GM23248 (cell line): ENCODE measurements at places on chromosomes 2 and 18. TPM values are rescaled to one million over a fixed set of nuclear protein-coding genes. Genes with fewer than 3 reads are reported as not detected.
A peak's percentile ranks its signal among the peaks of the same experiment; 100 is the strongest.

DNA sequence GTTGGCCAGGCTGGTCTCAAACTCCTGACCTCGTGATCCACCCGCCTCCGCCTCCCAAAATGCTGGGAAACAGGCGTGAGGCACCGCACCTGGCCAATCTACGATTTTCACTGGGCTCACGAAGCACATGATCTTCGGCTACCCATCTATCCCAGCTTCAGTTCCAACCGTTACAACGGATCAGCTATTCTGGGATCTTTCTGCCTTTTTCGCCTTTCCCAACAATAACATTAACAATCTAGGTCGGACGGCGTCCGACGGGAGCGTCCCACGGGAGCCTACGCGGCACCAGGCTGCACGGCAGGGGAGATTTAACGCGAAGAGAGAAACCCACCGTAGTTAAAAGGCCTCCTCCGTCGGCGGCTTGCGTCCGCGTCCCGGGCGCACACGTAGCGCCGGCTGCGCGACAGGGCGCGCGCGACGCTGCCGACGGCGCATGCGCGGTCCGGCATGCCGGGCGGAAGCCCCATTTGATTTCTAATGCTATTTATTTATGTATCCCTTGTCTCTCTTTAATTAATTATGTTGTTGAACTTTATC is at the start of gene MSL3B:
TSS of gene MSL3B (minus strand) at position 394 of the 540 bp plus-strand sequence.
- peak; percentile 79 for DNase-seq

The ZNF892 gene
- total RNA-seq = 1.9 and 3.0 TPM in 2 replicates

- no peak for DNase-seq
Observed at GRCh38 chr18:21451851-21452250, 148.7 kb downstream of the ESCO1 start.

DNA sequence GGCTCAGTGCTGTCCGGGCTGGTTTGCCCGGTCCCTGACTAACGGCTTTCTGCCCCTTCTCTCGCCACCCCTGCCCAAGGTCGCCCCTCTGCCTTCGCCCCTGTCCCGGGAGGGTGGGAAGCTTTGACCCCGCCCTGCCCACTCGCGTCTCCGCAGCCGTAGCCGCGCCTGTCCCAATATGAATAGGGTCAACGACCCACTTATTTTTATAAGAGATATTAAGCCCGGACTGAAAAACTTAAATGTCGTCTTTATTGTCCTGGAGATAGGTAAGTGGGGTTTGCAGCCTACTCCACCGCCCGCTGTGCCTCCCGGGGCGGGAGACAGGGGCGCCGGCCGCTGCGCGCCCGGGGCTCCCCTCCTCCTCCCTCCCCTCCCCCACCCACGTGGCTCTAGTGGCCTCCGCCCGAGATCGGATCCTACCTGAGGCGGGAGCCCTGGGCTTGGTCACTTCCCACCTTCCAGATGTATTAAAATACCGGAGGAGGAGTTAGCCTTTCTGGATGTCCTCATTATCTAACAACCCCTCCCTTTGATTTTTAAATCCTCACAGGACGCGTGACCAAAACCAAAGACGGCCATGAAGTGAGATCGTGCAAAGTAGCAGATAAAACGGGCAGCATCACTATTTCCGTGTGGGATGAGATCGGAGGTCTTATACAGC is 633 bp downstream of the NABP1 start:
- peak; percentile 56 for DNase-seq

DNA sequence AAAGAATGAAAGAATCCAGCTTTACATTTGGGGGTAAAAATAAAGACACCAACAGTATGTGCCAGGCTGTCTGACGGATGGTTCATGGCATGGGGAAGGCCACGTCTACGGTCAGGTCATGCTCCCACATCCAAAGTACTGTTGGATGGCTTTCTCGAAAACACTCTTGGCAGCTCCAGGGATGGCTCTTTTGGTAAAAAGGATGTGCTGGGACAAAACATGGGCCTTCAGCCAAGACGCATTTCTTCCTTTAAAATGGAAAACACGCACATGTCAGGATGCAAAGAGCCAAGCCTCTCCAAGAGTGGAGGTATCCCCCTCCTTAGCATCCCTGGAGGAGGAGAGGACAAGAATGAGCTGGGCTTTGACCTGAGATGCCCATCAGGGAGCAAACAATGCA is 376.5 kb upstream of the KLHL29 start:
- no peak for DNase-seq

DNA sequence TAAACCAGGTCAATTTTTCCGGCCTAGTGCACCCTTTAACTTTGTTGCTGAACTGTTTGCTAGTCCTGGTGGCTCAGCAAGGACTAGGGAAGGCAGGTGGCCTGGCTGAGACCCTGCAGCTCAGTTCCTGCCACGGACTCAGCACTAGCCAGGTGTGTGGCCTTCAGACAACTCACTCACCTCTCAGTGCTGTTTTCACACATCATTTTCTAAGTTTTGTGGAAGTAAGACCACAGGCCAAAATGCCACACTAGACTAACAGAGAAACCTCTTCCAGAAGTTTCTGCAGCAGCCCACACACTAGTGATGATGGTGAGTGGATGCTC is 65.9 kb upstream of the SLC1A4 start:
- no peak for DNase-seq

- peak; percentile 39 for DNase-seq
Observed at GRCh38 chr2:205197468-205198139, 484.7 kb upstream of the NRP2 start.

DNA sequence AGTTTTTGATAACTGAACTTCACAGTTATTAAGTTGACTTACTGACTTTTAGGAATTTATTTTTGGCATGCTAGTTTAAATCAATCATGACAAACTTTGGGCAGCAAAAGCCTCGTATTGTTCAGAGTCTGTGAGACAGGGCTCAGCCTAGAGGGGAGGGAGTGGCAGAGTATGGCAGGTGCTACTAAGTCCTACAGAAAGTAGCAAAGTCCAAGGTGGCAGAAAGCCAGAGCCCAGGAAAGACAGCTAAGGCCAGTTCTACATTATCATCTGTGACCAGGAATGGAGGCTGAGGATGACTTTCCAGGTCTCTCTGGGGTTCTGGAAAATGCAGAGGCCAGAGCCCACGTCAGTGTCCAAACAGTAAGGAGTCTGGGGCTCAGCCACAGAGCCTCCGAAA is 34.2 kb downstream of the CHST10 start:
- no peak for DNase-seq

- no peak for DNase-seq
Observed at GRCh38 chr18:75429975-75430374, 2.5 kb upstream of the SMIM21 start.

The CPS1 gene
- total RNA-seq = 2.0 and 4.9 TPM in 2 replicates

DNA sequence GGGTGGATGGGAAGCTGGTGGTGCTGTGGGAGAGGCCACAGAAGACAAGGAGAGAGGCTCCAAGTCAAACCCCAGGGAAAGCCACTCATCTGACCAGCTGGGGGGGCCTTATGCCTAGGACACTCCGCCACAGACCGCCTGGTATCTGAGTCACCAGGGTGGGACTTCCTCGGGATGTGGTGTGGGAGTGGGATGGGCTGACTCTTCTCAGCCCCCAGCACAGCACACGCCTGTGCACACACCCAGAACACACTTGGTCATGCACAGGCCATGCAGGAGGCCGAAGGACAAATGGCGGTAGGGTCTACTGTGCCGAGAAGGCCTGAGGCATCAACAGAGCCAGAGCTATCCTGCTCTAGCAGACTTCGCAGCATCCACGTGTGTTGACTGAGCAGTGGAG is 136.4 kb downstream of the INHBB start:
- DNase-seq = no peak

DNA sequence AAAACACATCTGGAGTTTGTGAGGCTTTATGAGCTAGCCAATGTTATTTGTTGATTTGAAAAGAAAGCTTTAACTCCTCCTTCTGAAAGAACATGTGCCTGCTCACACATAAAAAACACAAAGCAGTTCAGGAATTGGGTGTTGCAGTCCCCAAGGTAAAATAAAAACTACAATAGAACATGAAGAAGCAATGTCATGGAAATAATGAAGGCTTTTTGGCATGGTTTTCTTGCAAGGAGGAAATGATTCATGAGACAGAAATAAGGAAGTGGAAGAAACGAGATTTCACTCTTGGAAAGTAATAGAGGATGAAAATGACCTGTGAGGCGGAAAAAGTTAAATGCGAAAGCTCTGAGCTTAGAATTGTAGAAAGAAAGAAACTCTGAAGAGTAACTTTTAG is 81.1 kb downstream of the TRIB2 start:
- DNase-seq = peak; percentile 78

The SULT1C2 gene
- total RNA-seq = not detected in 2 replicates

GRCh38 chr2:152445791-152446201 is 110.8 kb downstream of the FMNL2 start:
- peak; percentile 94 for DNase-seq

DNA sequence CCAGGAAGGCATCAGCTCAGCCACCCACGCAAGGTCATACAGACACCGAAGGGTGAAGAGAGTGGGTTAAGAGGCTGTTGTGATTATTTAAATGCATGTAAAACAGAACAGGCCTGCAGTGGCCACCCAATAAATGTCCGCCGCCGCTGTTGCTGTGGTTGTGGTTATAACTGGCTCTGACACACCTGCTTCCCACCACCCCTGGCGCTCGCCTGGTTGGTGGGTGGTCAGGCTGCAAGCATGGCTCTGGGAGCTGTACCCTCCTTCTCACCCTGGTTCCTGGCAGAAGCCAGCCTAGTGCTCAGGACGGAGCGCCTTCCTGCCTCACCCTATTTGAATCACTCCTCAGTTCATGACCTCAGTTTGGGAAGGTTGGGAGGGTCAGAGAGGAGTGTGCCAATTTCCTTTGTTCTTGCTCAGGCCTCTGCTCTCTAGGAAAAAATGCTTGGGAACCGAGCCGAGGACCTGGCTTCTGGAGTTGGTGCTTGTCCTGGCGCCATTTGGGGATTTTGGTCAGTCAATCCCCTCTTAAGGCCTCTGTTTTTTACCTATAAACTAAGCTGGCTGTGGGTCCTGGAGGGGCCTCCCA is 5.3 kb upstream of the CRYBA2 start:
- no peak for DNase-seq

DNA sequence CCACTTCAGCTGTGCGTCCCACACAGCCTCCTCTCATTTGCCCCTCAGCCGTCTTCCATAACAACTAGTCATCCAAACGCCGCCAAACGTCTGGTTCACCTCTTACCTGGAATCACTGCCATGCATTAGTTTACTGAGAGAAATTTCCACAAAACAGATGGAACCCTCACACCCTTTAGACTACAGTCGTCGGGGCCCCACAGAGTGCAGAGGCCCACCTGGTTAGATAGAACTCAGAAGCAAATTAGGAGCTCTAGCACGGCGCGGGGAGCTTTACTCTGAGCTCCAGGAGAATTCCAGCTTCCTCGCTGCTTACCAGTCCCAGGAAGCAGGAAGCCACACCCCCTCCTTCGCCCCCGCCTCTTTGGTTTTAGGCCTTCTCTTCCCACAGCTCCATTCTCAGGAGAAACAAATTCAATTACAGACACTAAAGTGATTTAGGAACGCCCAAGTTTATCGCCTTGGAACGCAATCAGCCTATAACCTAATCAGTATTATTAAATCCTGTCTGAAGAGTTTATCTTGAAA is 9.4 kb downstream of the RNU2-63P start:
- DNase-seq = no peak
